ENCODE measurements at places on chromosomes 11 and 22. TPM values are rescaled to one million over a fixed set of nuclear protein-coding genes. Genes with fewer than 3 reads are reported as not detected.

The EIF4ENIF1 gene
- 13.3 TPM for total RNA-seq

DNA sequence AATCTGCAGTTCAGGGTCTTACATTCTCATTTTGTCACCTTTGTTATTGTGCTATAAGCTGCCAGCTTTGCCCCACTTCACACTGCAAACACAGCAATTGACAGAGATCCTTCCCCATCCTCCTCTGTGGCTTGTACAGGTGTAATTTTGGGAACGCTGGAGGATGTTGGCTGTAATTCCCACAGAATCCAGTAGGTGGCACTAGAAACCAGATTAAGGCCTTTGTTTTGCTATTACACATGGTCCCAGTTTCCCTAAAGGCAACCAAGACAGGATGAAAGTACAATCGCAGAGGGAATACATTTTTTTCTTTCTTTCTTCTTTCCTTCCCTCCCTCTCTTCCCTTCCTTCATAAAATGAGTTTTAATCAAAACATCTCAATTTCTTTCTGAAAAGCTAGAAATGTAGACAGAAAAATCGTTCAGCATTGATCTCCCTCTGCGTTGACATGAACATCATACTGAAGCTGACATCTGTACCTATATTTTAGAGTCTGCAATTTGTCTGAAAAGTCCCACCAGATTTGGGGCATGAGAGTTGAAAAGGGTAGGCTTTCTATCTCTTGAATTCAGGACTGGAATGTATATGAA, 21.3 kb upstream of the NELL1 start:
- no peaks in the 10 kb centered on the region for H3K4me1 ChIP-seq
- no peak for DNase-seq
- H3K27ac ChIP-seq, result no peak overlapping the region
- H3K36me3 ChIP-seq, result no peaks in the 10 kb centered on the region
- H3K27me3 ChIP-seq, result peaks cover 3% of the 10 kb centered on the region

DNA sequence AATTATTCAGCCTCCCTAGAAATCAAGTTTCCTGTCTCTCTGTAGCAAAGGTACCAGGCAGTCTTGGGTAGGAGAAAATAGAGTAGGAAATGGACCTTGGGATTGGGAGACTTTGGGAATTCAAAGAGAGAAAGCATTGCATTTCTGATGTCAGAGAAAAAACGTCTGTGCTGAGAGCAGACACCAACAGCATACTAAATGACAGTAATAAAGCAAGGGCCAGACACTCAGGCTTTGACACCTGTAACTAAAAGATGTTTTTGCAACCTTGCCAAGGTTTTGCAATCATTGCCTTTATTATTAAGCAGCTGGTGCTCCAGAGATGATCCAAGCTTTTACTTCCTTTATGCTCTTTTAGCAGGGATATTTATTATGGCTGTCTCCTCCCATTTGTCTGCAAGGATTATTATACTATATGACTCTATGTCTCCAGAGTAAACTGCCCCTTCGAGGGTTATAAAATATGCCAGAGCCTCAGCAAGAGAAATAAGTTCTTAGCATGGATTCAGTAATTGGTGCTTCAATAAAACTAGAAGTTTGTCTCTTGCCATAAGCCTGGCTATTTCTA, 85.2 kb upstream of the GRAMD1B start:
- peaks cover 12% of the 10 kb centered on the region for H3K4me1 ChIP-seq
- no peak overlapping the region for H3K27ac ChIP-seq
- no peaks in the 10 kb centered on the region for H3K36me3 ChIP-seq

GRCh38 chr11:62909107-62909894, 11.9 kb downstream of the CHRM1 start:
- DNase-seq, result no peak
- no peaks in the 10 kb centered on the region for H3K27me3 ChIP-seq

DNA sequence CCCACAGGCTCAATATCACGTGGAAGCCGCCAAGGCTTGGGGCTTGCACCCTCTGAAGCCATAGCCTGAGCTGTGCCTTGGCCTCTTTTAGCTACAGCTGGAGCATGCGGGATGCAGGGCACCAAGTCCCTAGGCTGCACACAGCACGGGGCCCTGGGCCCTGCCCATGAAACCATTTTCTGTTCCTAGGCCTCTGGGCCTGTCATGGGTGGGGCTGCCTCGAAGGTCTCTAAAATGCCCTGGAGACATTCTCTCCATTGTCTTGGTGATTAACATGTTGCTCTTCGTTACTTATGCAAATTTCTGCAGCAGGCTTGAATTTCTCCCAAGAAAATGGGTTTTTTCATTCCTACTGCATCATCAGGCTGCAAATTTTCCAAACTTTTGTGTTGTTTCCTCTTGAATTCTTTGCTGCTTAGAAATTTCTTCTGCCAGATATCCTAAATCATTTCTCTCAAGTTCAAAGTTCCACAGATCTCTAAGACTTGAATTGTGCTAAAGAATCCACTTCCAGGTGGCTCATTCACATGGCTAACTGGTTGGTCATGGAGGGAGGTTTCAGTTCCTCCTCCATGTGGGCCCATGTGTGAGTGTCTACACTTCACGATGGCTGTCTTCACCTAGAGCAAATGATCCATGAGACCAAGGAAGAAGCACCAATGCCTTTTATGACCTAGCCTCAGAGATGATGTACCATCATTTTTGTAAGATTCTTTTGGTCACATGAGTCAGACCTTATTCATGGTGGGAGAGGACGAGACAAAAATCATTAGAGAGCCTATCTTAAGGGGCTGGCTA, 7.4 kb upstream of the CREBZF start:
- H3K4me3 ChIP-seq, result no peak overlapping the region
- H3K27me3 ChIP-seq, result no peaks in the 10 kb centered on the region
- H3K36me3 ChIP-seq, result no peaks in the 10 kb centered on the region
- no peak for DNase-seq
- H3K4me1 ChIP-seq, result no peaks in the 10 kb centered on the region

DNA sequence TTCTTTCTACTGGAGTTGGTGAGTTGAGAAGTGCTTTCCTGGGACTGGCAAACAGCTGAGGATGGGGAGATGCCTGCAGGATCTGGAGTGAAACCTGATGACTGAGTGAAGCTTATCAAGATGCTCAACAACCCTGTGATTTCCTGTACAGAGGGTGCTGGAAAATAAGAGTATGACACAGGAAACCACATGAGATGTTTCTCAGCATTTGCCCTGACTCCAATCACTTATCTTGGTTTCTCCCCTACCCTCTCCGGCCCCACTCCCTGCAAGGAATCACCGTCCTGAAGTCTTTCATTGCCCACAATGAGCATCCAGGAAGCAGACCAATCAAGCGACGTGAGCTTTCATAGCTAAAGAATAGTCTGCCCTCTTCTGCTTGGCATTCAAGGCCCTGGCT, at the start of gene MRGPRX2:
Gene MRGPRX2 (minus strand): TSS at position 89 of the 400 bp plus-strand sequence. CDS start 4,315 bp downstream, outside the sequence.
- DNase-seq, result no peak
- H3K4me3 ChIP-seq, result no peak within 1 kb of the TSS
- H3K27ac ChIP-seq, result no peak within 1 kb of the TSS
- H3K27me3 ChIP-seq, result no peaks in the 10 kb centered on the region
- no peaks in the 10 kb centered on the region for H3K4me1 ChIP-seq

The NRIP3 gene
- total RNA-seq, result not detected

DNA sequence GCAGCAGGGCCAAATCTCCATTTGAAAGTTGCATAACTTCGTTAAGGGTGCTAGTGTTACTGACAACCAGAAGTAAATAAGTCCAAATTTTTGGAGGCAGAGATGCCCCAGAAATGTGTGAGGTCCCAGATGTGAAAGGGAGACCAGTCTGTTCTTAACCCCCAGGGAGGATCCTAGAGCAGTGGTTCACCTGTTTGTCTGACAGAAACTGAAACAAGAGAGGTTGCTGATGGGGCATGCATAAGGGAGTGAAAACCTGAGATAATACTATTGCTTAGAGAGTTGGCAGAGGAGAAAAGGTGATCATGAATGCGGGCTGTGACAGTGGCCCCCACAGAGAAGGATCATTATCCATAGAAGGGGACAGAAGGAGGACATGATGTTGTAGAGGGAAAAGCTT, 3.8 kb downstream of the CBLIF start:
- no peaks in the 10 kb centered on the region for H3K36me3 ChIP-seq
- no peaks in the 10 kb centered on the region for H3K4me1 ChIP-seq
- H3K4me3 ChIP-seq, result no peak overlapping the region
- no peak overlapping the region for H3K27ac ChIP-seq

DNA sequence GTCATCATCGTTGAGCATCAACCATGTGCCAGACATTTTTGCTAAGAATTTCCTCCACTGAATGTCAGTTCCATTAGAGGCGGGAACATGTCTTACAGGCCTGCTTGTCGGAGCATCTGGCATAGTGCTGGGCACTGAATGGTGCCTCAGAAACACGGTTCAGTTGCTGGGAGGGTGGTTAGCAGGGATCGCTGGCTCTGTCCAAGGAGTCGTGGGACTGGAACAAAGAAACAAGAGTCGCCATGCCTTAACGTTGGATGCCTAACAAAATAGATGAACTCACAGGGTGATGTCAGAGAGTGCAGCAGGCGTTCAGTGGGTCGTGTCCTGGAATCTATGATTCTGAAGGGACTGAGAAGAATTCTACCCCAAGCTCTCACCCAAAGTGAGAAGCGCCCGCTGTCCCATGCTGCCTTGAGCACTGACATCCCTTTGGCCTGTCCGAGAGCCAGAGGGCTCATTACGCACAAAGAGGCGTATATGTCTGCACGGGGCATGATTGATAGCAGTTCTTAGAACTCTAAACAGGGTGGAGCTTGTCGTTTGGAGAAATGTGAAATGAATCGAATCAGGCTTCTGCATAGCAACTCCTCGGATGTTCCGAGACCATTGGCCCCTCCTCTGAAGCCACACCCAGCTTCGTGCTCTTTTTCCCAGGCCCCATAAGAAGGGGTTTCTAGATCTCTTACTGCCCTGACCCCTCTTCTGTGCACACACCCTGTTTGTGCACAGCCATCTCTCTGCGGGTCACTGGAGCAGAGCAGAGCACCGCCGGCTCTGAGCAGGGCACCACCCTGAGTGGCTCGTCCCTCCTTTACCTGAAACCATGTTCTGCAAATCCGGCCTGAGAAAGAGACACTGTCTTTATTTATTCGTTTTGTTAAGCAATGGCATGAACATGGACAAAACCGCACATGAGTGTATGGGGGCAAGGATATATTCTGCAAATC, 113.1 kb upstream of the B3GAT1 start:
- no peak overlapping the region for H3K4me3 ChIP-seq
- H3K36me3 ChIP-seq, result no peaks in the 10 kb centered on the region
- no peak overlapping the region for H3K27ac ChIP-seq
- DNase-seq, result no peak

- peak within 1 kb of the TSS; percentile 97 for H3K27ac ChIP-seq
- H3K27me3 ChIP-seq, result no peaks in the 10 kb centered on the region
- H3K4me1 ChIP-seq, result peaks cover 32% of the 10 kb centered on the region
- no peaks in the 10 kb centered on the region for H3K36me3 ChIP-seq
Measured at GRCh38 chr11:27506200-27507182, at the start of gene LIN7C. Gene LIN7C, minus strand, starts transcription at chr11:27506769. Its CDS starts 17 bp downstream, at chr11:27506752.

The PARVA gene
- 9.4 TPM for total RNA-seq

DNA sequence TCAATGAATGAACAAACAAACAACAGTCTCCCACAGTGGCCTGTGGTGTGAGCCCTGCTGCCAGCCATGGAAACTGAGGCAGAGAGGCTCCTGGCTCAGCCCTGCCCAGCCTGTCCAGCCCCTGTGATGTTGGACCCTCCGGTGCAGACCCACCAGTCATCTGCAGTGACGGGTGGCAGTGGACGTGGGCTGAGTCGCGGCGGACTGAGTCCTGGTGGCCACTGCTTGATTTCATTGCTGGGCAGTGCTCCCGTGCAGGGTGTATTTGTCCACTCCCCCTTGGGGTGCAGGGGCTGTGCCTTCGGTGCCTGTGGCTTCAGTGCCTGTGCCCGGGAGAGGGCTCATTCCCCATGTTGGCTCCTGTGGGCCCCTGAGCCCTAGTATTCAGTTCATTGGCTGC, 31.9 kb upstream of the MUC5AC start:
- DNase-seq, result no peak
- no peaks in the 10 kb centered on the region for H3K4me1 ChIP-seq
- H3K4me3 ChIP-seq, result no peak overlapping the region
- peaks cover 4% of the 10 kb centered on the region for H3K27me3 ChIP-seq
- no peak overlapping the region for H3K27ac ChIP-seq
- no peaks in the 10 kb centered on the region for H3K36me3 ChIP-seq

DNA sequence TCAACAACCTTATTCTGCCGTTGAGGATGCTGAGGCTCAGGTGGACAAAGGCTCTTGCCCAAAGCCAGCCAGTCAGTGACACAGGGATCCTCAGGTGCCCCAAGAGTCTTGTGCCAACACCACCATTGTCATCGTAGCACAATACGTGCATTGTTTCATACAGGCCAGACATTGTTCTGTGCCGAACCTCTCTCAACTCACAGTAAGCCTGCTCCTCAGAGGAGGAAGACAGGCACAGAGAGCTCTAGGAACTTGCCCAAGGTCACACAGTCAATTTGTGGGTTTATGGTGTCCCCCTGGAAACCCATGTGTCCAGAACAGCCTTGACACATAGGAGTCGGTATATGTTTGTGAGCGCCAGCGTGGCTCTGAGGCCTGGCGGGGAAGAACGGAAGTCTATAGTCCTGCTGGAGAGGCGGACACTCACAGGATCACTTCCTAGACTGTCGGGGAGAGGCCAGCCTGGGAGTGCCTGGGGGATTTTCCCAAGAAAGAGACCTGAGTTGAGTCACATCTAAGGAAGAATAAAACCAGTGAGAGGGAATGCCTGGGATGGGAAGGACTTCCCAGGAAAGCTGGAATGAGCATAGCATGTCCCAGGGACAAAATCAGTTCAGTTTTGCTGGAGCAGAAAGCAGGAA, 20.2 kb downstream of the LIF start:
- H3K4me1 ChIP-seq, result no peaks in the 10 kb centered on the region
- H3K27me3 ChIP-seq, result peaks cover 7% of the 10 kb centered on the region
- H3K4me3 ChIP-seq, result no peak overlapping the region
- DNase-seq, result no peak

- peaks cover 79% of the 10 kb centered on the region for H3K4me1 ChIP-seq
- DNase-seq, result peak; percentile 90
- no peak overlapping the region for H3K4me3 ChIP-seq
- H3K36me3 ChIP-seq, result no peaks in the 10 kb centered on the region
- no peaks in the 10 kb centered on the region for H3K27me3 ChIP-seq
Measured at GRCh38 chr22:42910221-42910942, 53.3 kb upstream of the ARFGAP3 start.

DNA sequence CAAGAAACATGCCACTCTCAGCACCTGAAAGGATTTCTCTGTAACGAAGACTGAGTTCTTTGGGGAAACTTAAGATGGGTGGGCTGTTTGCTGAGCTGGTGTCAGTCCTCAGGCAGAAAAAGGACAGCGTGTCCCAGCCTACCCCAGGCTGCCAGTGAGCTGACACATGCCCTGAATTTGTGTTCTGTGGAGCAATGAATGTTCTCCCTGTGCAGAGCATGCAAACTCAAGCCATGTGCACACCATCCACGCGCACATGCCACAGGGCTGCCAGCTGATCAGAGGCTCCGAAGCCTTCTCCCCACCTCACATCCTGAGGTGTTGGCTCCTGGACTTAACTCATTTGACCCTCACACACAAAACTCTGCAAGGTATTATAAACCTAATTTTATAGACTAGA, 104.9 kb downstream of the KCNC1 start:
- peak overlapping the region; percentile 97 for H3K27ac ChIP-seq
- H3K27me3 ChIP-seq, result no peaks in the 10 kb centered on the region
- peak; percentile 93 for DNase-seq
- H3K4me3 ChIP-seq, result no peak overlapping the region
- no peaks in the 10 kb centered on the region for H3K36me3 ChIP-seq

- H3K4me1 ChIP-seq, result no peaks in the 10 kb centered on the region
- no peaks in the 10 kb centered on the region for H3K36me3 ChIP-seq
- H3K27me3 ChIP-seq, result peaks cover 38% of the 10 kb centered on the region
- DNase-seq, result no peak
Measured at GRCh38 chr22:50058906-50059880, 1.1 kb upstream of the TTLL8 start.

- H3K27ac ChIP-seq, result no peak overlapping the region
- H3K36me3 ChIP-seq, result no peaks in the 10 kb centered on the region
- H3K27me3 ChIP-seq, result no peaks in the 10 kb centered on the region
- no peak for DNase-seq
- no peak overlapping the region for H3K4me3 ChIP-seq
Measured at GRCh38 chr11:19646921-19647320, 65.7 kb upstream of the NAV2 start.

Data from gastrocnemius medialis (tissue), 4 donors.